Activated CD8-positive, alpha-beta T cell treated with anti-CD3 and anti-CD28 coated beads for 36 hours (primary cell): ENCODE measurements at places on chromosomes 11 and 22.
A peak's percentile ranks its signal among the peaks of the same experiment; 100 is the strongest.

GRCh38 chr11:124670732-124671131 lies 2.8 kb downstream of the SIAE start:
- no peaks in the 10 kb centered on the region for H3K27me3 ChIP-seq
- peak; percentile 61 for DNase-seq
- H3K36me3 ChIP-seq, result peaks cover 2% of the 10 kb centered on the region
- H3K27ac ChIP-seq, result peak overlapping the region; percentile 10

GRCh38 chr11:120547811-120548681 lies 36.5 kb downstream of the GRIK4 start:
- H3K36me3 ChIP-seq, result no peaks in the 10 kb centered on the region
- H3K27me3 ChIP-seq, result peaks cover 13% of the 10 kb centered on the region
- H3K4me3 ChIP-seq, result no peak overlapping the region
- H3K4me1 ChIP-seq, result peaks cover 1% of the 10 kb centered on the region

DNA sequence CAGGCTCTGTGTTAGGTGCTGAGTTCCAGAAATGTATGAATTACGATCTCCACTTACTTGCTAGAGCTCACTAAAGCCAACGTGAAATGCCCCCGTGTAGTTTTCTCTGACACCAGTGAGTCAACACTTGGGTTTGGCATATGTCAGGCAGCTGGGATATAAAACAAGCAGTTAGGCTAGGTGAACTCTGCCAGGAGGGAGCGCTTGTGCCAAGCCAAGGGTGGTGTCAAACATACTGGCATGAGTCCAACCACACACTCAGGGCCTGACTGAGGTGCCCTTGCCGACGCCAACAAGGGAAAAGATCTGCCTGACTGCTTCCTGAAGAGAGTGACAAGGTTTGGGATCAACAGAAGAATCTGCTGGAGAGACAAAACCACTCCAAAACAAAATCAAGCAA lies 167.8 kb upstream of the NARS2 start:
- H3K27ac ChIP-seq, result no peak overlapping the region
- DNase-seq, result no peak
- H3K27me3 ChIP-seq, result peaks cover 2% of the 10 kb centered on the region

- peaks cover 3% of the 10 kb centered on the region for H3K4me1 ChIP-seq
- H3K36me3 ChIP-seq, result no peaks in the 10 kb centered on the region
- peaks cover 21% of the 10 kb centered on the region for H3K27me3 ChIP-seq
- H3K27ac ChIP-seq, result no peak overlapping the region
- H3K4me3 ChIP-seq, result no peak overlapping the region
Measured at GRCh38 chr11:45646275-45646927, 19.0 kb downstream of the CHST1 start.

DNA sequence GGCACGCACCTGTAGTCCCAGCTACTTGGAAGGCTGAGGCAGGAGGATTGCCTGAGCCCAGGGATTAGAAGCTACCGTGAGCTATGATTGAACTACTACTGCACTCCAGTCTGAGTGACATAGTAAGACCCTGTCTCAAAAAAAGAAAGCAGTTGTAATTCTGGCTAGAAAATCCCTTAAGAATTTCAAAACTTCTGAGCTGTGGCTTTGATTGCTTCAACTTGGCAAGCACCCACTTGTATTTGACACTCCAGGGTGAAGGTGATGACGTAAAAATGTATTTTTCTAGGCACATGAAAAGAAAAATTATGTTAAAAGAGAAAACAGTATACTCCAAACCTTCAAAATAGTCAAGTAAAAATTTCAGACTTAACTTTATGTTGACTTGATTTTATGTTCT lies 23.6 kb upstream of the ALKBH3 start:
- no peak overlapping the region for H3K27ac ChIP-seq
- peaks cover 4% of the 10 kb centered on the region for H3K36me3 ChIP-seq
- H3K27me3 ChIP-seq, result no peaks in the 10 kb centered on the region
- no peaks in the 10 kb centered on the region for H3K4me1 ChIP-seq
- DNase-seq, result no peak

GRCh38 chr11:109958131-109958820 lies 134.9 kb upstream of the ZC3H12C start:
- H3K36me3 ChIP-seq, result no peaks in the 10 kb centered on the region

DNA sequence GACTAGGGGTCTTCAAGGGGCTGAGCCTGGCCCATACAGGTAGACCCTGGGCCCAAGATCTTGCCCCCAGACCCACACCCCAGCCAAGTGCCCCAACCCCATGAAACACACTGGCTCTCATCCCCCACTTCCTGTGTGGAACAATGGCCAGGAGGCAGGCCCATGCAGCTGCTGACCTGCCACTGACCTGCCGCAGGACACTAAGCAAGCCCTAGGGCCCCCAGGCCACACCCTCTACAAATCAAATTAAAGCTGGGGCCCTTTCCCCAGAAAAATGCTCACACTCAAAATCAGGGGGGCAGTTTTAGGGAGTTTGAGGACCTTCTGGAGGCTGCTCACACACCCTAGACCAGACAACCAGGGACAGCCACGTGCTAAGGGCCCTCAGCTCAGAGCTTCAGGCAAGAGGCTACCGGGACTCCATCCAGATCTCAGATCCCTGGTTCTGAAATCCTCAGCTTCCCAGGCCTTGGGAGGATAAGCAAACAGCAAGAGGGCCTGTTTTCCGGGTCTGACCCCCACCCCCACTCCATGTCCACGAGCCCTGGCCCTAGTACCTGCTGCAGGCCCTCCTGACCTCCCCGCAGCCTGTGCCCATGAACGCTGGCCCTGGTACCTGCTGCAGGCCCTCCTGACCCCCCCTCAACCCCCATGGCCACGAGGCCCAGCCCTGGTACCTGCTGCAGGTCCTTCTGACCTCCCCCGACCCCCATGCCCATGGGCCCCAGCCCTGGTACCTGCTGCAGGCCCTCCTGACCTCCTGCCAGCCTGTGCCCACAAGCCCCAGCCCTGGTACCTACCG lies 10.0 kb downstream of the CARD10 start:
- no peak overlapping the region for H3K27ac ChIP-seq
- no peaks in the 10 kb centered on the region for H3K36me3 ChIP-seq
- H3K27me3 ChIP-seq, result no peaks in the 10 kb centered on the region
- no peak overlapping the region for H3K4me3 ChIP-seq

DNA sequence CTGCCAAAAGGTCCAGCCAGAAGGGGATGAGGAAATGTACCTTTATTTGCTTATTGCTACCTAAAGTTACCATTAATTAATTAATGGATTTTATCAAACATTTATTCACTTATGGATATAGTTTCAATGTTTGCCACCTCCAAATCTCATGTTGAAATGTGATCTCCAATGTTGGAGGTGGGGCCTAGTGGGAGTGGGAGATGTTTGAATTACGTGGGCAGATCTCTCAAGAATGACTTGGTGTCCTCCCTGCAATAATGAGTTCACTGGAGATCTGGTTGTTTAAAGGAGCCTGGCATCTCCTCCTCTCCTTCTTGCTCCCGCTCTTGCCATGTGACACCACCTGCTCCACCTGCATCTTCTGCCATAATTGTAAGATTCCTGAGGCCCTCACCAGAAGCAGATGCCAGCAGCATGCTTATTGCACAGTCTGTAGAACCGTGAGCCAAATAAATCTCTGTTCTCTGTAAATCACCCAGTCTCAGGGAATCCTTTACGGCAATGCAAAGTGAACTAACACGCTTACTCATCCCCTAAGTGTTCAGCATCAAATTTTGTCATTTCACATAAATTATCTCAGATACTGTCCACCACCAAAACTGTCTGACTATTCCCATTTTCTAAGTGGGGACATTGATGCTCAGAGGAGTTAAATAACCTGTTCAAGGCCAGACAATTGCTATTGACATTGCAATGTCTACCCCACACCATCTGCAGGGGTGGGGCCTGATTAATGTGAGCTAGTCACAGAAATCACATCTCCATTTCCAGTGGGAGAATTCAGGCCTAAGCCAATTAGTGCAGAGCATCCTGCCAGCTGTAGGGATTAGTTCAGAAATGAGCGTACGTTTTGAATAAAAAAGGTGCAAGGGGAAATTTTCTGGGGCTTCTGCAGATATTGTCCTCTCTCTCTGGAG lies 51.6 kb upstream of the SYN3 start:
- H3K4me3 ChIP-seq, result no peak overlapping the region
- H3K36me3 ChIP-seq, result no peaks in the 10 kb centered on the region
- H3K27ac ChIP-seq, result no peak overlapping the region
- peaks cover 11% of the 10 kb centered on the region for H3K4me1 ChIP-seq
- no peak for DNase-seq

- no peaks in the 10 kb centered on the region for H3K36me3 ChIP-seq
- no peak overlapping the region for H3K27ac ChIP-seq
- H3K4me3 ChIP-seq, result no peak overlapping the region
- H3K27me3 ChIP-seq, result peaks cover 9% of the 10 kb centered on the region
- peaks cover 8% of the 10 kb centered on the region for H3K4me1 ChIP-seq
Measured at GRCh38 chr11:62260261-62260953, 9.6 kb upstream of the SCGB2A2 start.

DNA sequence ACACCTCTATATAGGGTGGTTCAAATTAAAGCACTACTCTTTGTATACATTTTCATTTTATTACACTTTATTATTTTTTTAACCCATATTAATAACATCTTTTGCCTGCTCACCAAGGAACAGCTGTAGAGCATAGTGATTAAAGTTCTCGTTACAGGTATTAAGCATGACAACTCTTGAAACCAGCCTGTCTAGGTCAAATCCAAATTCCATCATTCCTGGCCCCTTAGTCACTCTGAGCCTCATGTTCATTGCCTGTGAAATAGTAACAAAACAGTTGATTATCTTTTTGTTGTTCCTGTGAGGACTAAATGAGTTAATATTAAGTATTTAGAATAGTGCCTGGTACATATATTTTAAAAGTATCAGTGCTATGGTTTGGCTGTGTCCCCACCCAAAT lies 334.5 kb downstream of the RAB38 start:
- no peaks in the 10 kb centered on the region for H3K27me3 ChIP-seq
- no peak for DNase-seq
- no peak overlapping the region for H3K4me3 ChIP-seq
- no peak overlapping the region for H3K27ac ChIP-seq

DNA sequence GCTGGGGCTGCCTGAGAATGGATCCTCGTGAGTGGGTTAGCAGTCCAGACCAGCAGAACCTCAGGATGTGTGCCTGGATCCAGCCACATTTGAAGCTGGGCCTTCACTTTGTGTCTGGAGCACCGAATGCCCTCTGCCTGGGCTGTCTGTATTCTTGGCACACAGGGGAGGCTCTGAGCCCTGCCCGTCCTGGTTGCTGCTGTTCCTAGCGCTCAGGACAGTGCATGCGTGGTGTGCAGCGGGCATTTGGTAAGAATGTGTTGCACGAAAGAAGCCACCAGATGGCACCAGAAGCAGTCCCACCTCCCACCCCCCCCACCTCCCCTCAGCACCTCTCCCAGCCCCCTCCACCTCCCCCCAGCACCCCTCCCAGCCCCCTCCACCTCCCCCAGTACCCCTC lies 4.1 kb upstream of the MAPK11 start:
- no peaks in the 10 kb centered on the region for H3K36me3 ChIP-seq
- H3K4me1 ChIP-seq, result peaks cover 4% of the 10 kb centered on the region
- no peak overlapping the region for H3K4me3 ChIP-seq
- H3K27me3 ChIP-seq, result peaks cover 9% of the 10 kb centered on the region

DNA sequence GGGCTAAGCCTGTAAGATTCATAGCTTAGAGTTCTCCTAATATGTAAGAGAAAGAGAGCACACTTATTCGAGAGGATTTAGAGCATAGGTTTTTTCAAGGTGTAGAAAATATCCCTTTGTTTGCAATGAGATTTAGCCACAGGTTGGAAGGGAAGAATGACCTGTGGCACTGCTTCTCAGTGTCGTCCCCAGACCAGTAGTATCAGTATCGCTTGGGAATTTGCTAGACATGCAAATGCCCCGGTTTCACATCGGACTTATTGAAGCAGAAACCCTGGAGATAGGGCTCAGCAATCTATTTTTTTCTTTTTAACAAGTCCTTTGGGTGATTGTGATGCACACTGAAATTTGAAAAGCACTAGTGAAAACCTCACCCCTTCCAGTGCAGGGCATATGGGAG lies 362.6 kb upstream of the C11orf87 start:
- H3K36me3 ChIP-seq, result no peaks in the 10 kb centered on the region
- no peaks in the 10 kb centered on the region for H3K27me3 ChIP-seq
- no peak overlapping the region for H3K4me3 ChIP-seq
- DNase-seq, result no peak

GRCh38 chr22:50418624-50419023 lies 56.2 kb downstream of the SBF1 start:
- no peak for DNase-seq
- no peak overlapping the region for H3K27ac ChIP-seq
- H3K36me3 ChIP-seq, result peaks cover 17% of the 10 kb centered on the region
- H3K4me3 ChIP-seq, result no peak overlapping the region
- H3K4me1 ChIP-seq, result no peaks in the 10 kb centered on the region

- no peaks in the 10 kb centered on the region for H3K36me3 ChIP-seq
- no peak overlapping the region for H3K4me3 ChIP-seq
- DNase-seq, result no peak
- no peak overlapping the region for H3K27ac ChIP-seq
- peaks cover 2% of the 10 kb centered on the region for H3K27me3 ChIP-seq
Measured at GRCh38 chr11:65685981-65686380, 23.3 kb upstream of the RELA start.

DNA sequence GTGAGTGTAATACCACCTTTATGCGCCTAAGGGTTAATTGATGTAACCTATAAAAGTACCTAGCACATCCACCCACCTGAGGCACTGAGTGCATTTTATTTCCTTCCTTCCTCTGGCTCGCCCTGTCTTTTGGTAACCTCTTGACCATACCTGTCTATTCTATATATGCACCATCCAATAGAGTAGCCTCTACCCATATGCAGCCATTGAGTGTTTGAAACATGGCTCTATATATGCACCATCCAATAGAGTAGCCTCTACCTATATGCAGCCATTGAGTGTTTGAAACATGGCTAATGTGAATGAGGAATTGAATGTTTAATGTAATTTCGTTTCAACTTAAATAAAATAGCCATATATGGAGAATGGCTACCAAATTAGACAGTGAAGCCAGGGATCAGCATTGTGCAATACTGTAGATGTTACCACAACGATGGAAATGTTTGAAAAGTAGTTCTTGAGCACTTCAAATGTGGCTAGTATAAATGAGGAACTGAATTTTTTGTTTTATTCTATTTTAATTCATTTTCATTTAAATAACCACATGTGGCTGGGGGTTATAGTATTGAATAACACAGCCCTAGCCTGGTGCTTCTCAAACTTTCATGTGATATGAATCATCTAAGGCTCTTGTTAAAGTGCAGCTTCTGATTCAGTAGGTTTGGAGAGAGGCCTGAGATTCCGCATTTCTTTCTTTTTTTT lies 33.8 kb downstream of the SLC35F2 start:
- DNase-seq, result no peak
- H3K4me1 ChIP-seq, result peaks cover 23% of the 10 kb centered on the region
- H3K4me3 ChIP-seq, result no peak overlapping the region
- H3K27me3 ChIP-seq, result no peaks in the 10 kb centered on the region
- no peak overlapping the region for H3K27ac ChIP-seq
- peaks cover 4% of the 10 kb centered on the region for H3K36me3 ChIP-seq

- H3K4me1 ChIP-seq, result peaks cover 19% of the 10 kb centered on the region
- no peak overlapping the region for H3K27ac ChIP-seq
- H3K27me3 ChIP-seq, result no peaks in the 10 kb centered on the region
- DNase-seq, result no peak
Measured at GRCh38 chr11:57786436-57786835, 24.8 kb downstream of the CTNND1 start.
